ENCODE measurements at places on chromosomes 12 and 14.

- DNase-seq, result no peak
These were observed 2.7 kb upstream of the AHNAK2 start for GRCh38 chr14:104980611-104981531.

DNA sequence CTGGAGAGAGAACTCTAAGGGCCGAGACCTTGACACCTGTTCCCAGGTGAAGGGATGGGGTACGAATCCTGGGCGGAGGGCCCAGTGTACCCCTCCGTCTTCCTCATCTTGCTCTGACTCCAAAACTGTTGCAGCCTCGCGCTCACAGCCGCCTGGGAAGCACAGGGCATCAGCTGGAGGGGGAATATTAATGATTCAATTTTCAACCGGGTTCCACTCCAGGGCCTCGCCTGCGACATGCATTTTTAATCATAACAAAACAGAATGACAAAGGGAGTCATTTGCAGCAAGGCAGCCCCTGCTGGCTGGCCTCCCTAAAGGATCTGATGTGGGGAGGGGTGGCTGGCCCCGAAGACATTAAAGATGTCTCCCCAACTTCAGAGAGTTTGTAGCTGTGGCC is 41.6 kb upstream of the ESRRB start:
- DNase-seq, result no peak

GRCh38 chr12:124484526-124484953 is 82.9 kb downstream of the NCOR2 start:
- no peak for DNase-seq

DNA sequence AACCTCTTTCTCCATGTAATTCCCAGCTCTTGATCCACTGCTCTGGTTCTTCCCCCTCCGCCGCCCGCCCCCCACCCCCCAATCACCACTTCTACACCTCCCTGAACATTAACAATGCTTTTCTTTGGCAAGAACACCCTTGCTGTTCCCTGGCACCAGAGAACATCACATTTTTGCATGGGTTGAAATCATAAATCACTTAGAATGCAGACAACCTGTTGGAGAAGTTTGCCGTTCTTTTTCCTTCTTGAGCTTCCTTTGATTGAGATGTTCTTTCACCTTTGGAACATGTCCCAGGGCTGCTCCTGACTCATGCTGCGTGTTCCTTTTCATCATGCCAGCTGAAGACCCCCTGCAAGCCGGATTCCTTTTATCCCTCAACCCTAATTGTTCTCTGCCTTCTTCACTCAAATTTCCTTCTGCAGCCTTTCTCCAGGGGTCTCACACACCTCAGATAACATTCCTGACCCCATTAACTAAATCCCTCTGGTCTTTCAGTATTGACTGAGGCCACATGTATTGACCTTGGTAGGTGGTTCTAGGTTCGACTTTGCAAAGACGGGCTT is 294.1 kb upstream of the TMPO start:
- DNase-seq, result no peak

GRCh38 chr12:83147341-83147740 is 460.6 kb downstream of the TMTC2 start:
- no peak for DNase-seq
